ENCODE measurements at places on chromosomes 11 and 22.
A peak's percentile ranks its signal among the peaks of the same experiment; 100 is the strongest.

DNA sequence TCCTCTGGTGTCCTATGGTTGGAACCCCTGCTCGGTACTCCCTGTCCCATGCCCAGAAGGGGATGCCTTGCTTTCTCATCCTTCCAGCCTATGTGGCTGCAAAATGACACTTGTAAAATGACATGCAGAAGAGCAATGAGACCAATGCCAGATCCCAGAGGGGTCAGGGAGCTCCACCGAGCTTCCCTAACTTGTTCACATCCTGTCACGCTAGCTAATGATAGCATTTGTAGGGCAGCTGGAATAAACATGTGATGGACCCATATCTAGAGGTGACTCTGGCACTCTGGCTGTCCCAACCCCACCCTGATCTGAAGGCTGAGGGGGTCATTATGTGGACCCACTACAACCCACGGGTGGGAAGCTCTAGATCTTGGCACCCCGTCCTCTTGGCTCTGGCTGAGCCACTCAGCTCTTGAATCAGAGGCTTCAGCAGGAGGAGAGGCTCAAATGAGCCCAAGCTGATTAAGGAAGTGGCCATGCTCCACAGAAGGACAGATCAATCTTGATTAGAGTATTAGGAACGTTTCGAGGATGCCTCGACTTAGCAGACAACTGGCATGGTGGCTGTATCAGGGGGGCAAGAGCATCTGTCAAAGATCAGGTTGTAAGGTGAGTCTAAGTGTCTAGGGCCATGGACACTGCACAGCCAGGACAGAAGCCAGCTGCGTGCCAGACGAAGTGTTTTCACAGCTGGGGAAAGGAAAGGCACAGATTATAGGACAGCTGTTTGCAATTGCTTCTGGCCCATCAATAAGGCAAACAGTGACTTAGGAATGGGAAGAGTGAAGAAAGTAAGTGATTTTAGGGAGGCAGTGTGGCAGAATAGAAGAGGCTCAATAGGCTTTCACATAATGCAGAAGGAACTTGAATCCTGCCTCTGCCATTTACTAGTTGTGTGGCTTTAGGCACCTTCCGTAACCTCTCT is 182.8 kb downstream of the KIRREL3 start:
- no peak overlapping the region for H3K27ac ChIP-seq
- H3K4me3 ChIP-seq: no peak overlapping the region
- no peak for DNase-seq
- peaks cover 6% of the 10 kb centered on the region for H3K27me3 ChIP-seq
- H3K4me1 ChIP-seq: peaks cover 18% of the 10 kb centered on the region

DNA sequence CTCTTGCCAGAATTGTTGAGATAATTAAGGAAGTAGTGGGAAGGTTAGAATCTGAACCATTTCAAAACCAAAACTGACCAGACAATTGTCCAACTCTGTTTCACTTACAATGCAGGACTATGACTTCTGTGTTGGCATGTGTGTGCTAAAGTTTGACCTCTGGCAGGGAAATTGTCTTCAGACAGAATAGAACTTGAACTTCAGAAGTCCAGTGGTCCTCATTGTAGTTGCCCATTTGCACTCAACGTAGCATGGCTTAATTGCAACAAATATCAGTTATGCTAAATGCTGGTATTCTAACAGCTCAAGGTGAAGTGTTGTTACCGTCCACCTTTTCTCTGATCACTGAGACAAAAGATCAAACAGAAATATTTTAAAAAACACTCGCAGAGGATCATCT is 47.2 kb downstream of the BLID start:
- H3K27ac ChIP-seq: no peak overlapping the region
- H3K36me3 ChIP-seq: no peaks in the 10 kb centered on the region
- H3K4me3 ChIP-seq: peak overlapping the region; percentile 30
- no peak for DNase-seq
- no peaks in the 10 kb centered on the region for H3K27me3 ChIP-seq

DNA sequence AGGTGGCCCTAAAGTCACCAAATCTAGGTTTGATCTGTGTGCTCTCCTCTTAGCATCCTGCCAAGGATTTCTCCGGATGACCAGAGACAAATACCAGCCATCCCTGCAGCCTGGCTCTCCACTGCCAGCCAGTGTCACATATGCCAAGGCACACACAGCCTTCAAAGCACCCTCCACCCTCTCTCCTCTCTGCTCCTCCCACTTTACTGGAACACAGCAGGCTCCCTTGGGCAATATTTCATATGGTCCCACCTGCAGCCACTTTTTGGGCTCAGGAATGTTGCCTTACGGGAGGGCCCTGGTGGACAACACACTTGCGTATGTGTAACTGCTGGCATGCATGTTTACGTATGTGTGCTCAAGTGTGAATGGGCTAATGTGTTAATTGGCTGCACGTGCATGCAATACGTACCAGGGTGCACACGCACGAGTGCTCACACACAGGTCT is 183.9 kb downstream of the CEP164 start:
- H3K4me3 ChIP-seq: peak overlapping the region; percentile 74
- no peaks in the 10 kb centered on the region for H3K36me3 ChIP-seq
- DNase-seq: no peak
- H3K27me3 ChIP-seq: peaks cover 7% of the 10 kb centered on the region

DNA sequence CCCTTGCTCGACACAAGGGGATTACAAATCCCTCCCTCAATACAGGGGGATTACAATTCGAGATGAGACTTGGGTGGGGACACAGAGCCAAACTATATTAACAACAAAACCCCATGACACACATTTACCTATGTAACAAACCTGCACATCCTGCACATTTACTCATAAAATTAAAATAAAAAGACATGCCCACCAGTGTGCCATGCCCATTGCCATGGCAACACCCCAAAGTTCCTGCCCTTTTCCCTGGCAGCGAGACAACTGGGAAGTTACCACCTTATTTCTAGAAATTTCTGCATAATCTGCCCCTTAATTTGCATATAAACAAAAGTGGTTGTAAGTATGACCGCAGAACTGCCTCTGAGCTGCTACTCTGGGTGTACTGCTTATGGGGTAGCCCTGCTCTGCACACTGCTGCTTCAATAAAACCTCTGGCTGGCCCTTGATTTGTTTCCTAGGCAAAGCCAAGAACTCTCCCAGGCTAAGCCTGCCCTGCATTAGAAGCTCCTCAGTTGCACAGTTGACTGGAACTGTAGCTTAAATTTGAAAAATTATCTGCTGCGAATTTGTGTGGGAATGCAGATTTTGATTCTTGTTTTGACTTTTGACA is 8.6 kb upstream of the INCENP start:
- no peaks in the 10 kb centered on the region for H3K27me3 ChIP-seq
- H3K4me3 ChIP-seq: no peak overlapping the region
- no peak for DNase-seq

- peaks cover 12% of the 10 kb centered on the region for H3K4me1 ChIP-seq
- H3K4me3 ChIP-seq: no peak overlapping the region
- H3K36me3 ChIP-seq: no peaks in the 10 kb centered on the region
- H3K27ac ChIP-seq: no peak overlapping the region
- DNase-seq: no peak
Measured at GRCh38 chr11:113664069-113664980, 41.8 kb downstream of the TMPRSS5 start.

GRCh38 chr11:36295926-36296325 is at the start of gene PRR5L:
Gene PRR5L, plus strand, starts transcription at chr11:36296288. Its CDS starts 104,834 bp downstream, at chr11:36401122.
- no peak within 1 kb of the TSS for H3K27ac ChIP-seq
- no peaks in the 10 kb centered on the region for H3K36me3 ChIP-seq
- peaks cover 9% of the 10 kb centered on the region for H3K27me3 ChIP-seq
- no peak within 1 kb of the TSS for H3K4me3 ChIP-seq

DNA sequence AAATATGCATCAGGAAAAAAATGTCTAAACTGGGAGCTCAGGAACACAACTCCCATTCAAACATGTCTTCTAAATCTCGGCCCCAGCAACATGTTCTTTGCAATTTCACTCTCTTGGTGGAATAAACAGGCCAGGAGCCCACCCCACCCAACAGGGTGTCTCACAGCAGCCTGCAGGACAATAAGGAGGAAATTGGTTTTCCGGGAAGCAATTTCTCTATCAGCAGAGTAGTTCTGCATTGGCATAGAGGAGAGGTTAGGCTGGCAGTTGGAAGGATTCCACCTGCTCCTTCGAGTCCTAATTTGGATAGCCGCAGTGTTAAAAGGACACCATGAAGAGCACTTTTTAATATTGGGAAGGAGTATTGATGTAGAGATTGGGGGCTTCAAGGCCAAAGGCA is 55.9 kb upstream of the BARX2 start:
- no peak overlapping the region for H3K4me3 ChIP-seq
- peak; percentile 40 for DNase-seq
- no peaks in the 10 kb centered on the region for H3K36me3 ChIP-seq
- H3K27me3 ChIP-seq: no peaks in the 10 kb centered on the region

- no peak for DNase-seq
- peaks cover 26% of the 10 kb centered on the region for H3K4me1 ChIP-seq
- H3K27ac ChIP-seq: peak overlapping the region; percentile 3
Measured at GRCh38 chr11:76291576-76292526, 85.5 kb upstream of the WNT11 start.

DNA sequence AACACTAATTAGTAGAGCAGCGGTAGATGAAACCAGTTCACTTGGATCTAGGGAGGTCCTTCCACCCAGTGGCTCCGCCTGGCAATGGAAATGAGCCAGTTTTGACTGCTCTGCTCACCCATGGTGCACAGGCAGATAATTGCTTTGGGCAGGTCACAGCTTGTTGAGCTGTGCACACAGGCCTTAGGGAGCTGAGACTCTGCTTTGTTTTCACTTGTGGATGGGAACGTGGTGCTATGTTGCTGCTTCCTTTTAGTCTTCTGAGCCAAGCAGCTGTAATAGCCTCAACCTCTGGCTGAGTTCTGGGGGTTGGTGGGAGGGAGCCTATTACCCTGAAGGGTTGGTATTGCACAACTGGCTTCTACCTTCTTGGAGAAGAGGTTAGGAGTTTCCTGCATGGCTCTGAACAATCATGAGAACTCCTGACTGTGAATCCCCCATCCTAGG is 262.3 kb upstream of the MTNR1B start:
- H3K27ac ChIP-seq: no peak overlapping the region
- no peak overlapping the region for H3K4me3 ChIP-seq
- no peak for DNase-seq
- peaks cover 22% of the 10 kb centered on the region for H3K4me1 ChIP-seq
- no peaks in the 10 kb centered on the region for H3K27me3 ChIP-seq

Measured in type B pancreatic cell (in vitro differentiated cells).